ENCODE measurements at places on chromosomes 2 and 18. TPM values are rescaled to one million over a fixed set of nuclear protein-coding genes. Genes with fewer than 3 reads are reported as not detected.

The MC5R gene
- total RNA-seq: not detected

The CCDC74A gene
- total RNA-seq: 5.0 TPM

The FAM117B gene
- 6.4 TPM for total RNA-seq

The AMER3 gene
- not detected for total RNA-seq

The POTEC gene
- not detected for total RNA-seq

The TSN gene
- total RNA-seq: 88.0 TPM

DNA sequence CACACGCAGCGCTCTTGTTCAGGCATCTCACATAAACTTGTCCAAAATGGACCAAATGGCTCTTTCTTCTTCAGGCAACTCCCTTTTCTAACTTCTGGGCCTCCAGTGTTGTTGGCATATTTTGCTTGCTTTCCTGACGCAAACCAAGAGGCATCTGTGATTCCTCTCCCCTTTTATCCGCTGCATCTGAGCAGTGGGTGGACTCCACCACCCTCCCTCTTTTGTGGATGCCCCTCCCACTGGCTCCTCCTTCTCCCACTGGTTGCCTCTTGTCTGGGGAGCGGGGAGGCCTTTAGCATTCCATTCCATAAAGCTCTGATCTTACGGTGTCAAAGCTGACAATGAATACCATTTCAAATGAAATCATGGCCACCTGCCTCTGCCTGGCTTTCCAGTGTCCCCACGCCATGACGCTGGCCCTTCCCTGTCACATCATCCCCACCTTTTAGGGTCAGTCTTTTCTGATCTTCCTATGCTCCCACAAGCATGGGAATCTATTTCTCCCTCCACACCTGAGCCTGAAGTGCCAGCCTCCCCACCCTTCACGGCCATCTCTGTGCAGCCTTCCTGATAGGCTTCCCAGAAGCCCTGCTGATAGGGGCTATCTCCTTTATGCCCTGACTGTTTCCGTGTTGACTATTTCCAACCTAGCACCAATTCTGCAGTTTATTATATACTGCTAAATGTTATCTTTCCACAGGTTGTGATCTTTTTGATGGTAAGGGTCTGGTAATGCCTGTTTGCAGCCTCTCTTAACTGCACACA is 51.5 kb downstream of the RPL37A start:
- H3K27ac ChIP-seq: no peak overlapping the region
- H3K4me3 ChIP-seq: no peak overlapping the region
- H3K4me1 ChIP-seq: no peaks in the 10 kb centered on the region
- peaks cover 3% of the 10 kb centered on the region for H3K27me3 ChIP-seq

DNA sequence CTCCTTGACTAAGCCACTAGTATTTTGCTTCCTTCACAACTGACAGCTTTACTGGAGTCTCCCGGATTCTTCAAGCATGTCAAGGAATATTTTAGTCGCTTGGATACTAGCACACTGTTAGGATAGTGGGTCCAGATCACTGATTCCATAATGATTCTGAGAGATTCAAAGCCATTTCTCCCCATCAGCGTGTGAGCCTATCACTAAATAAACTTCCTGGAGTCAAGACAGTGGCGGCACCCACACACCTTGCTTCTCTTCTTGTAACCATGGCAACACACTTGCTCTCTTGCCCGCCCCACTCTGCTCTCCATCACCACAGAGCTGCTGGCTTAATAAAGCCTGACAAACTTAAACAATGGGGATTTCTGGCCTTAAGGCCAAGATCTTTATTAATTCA is 245.1 kb downstream of the LRRTM1 start:
- H3K27ac ChIP-seq: no peak overlapping the region
- no peak overlapping the region for H3K4me3 ChIP-seq
- no peaks in the 10 kb centered on the region for H3K27me3 ChIP-seq

- no peak for DNase-seq
- peaks cover 13% of the 10 kb centered on the region for H3K4me1 ChIP-seq
- no peak overlapping the region for H3K27ac ChIP-seq
- H3K4me3 ChIP-seq: no peak overlapping the region
- H3K27me3 ChIP-seq: no peaks in the 10 kb centered on the region
- H3K36me3 ChIP-seq: peaks cover 8% of the 10 kb centered on the region
Observed at GRCh38 chr2:224551693-224552092, 33.5 kb downstream of the CUL3 start.

GRCh38 chr2:116761864-116762263 is 1052.6 kb upstream of the DDX18 start:
- H3K27ac ChIP-seq: no peak overlapping the region
- H3K36me3 ChIP-seq: no peaks in the 10 kb centered on the region
- no peaks in the 10 kb centered on the region for H3K27me3 ChIP-seq
- no peaks in the 10 kb centered on the region for H3K4me1 ChIP-seq
- DNase-seq: no peak
- H3K4me3 ChIP-seq: no peak overlapping the region

GRCh38 chr2:177355874-177356273 is 36.7 kb upstream of the AGPS start:
- no peaks in the 10 kb centered on the region for H3K27me3 ChIP-seq
- no peak overlapping the region for H3K4me3 ChIP-seq
- no peaks in the 10 kb centered on the region for H3K4me1 ChIP-seq

DNA sequence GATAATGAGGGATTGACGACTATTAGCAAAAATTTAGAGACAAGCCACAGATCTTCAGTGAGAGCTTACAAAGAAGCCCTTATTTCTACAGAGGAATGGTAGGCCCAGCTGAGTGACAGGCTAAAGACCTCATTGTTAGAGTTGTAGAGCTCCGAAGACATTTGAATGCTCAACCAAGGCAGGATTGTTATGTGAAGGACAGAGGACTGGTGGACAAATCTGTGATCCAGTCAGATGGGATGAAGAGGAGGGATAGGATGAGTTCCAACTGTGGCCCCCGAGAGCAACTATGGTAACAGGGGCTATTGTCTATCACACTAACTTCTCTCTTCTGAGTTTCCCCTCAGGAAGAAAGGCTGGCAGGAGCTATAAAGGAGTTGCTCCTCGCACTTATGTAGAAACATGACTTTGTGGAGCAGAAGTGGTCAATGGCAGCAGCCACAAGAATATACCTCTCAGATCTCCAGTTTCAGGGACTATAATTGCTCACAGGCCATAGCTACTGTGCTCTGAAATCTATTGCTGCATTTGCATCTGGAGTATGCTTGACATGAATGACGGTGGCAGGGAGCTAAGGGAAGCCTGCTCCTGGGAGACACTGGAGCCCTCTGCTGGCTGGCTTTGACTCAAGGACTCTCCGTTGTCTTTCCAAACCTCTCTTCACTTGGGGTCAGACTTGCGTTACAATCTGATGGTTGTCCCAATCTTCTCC is 50.3 kb upstream of the GREB1L start:
- DNase-seq: no peak
- H3K4me3 ChIP-seq: no peak overlapping the region
- H3K36me3 ChIP-seq: no peaks in the 10 kb centered on the region
- no peak overlapping the region for H3K27ac ChIP-seq
- no peaks in the 10 kb centered on the region for H3K4me1 ChIP-seq

DNA sequence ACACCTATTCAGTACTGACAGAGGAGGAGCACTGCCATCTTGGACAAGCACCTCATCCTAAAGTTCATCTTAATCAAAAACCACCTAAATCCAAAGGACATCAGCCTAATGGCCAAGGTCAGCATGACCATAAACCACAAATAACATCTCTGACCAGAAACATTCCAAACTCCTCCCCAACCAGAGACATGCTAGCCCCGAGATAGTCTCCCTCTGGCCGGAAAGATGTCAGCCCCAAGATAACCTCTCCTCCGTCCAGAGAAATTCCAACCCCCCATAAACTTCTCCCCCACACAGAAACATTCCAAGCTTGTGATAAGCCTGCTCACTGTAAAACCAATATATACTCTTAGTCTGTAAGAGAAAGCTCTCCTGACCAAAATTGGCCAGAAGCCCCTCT is 260.6 kb downstream of the CLIP4 start:
- H3K27ac ChIP-seq: no peak overlapping the region
- H3K27me3 ChIP-seq: no peaks in the 10 kb centered on the region
- H3K4me1 ChIP-seq: no peaks in the 10 kb centered on the region
- no peak for DNase-seq
- H3K36me3 ChIP-seq: no peaks in the 10 kb centered on the region

- no peak for DNase-seq
- no peaks in the 10 kb centered on the region for H3K36me3 ChIP-seq
- peak within 1 kb of the TSS; percentile 34 for H3K4me3 ChIP-seq
- peak within 1 kb of the TSS; percentile 57 for H3K27ac ChIP-seq
- H3K4me1 ChIP-seq: no peaks in the 10 kb centered on the region
Observed at GRCh38 chr18:31497836-31498573, at the start of gene DSG2. Gene DSG2 (plus strand): TSS chr18:31498177. CDS start chr18:31498252, 75 bp downstream.

- H3K4me1 ChIP-seq: no peaks in the 10 kb centered on the region
- no peaks in the 10 kb centered on the region for H3K27me3 ChIP-seq
- no peak overlapping the region for H3K4me3 ChIP-seq
- H3K36me3 ChIP-seq: no peaks in the 10 kb centered on the region
- H3K27ac ChIP-seq: no peak overlapping the region
Observed at GRCh38 chr2:160596441-160596840, 102.8 kb upstream of the RBMS1 start.

DNA sequence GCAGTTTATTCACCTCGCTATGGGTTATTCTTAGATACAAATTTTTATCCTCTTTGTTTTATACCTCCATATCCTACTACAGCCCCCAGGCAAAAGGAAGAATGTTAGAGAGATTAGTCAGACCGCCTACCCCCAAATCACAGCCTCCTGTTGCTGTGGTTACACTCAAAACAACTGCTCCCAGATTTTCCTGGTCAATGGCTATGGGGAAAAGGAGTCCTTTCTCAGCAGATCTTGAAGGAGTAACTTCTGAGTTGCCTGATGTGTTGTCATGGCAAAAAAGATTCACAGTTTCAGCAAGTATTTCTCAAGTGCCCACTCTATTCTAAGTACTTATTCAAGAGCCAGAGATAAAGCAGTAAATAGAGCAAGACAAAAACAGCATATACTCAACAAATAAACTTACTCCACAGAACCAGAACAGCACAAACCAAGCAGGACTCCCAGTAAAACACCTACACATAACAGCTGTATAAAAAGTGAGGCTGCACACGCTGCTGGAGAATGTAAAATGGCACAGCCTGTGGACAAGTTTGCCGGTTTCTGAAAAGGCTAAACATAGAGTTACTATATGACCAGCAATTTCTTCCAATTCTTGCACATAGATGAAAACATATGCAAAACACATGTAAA is 104.8 kb downstream of the NOL10 start:
- no peaks in the 10 kb centered on the region for H3K4me1 ChIP-seq
- no peaks in the 10 kb centered on the region for H3K27me3 ChIP-seq
- peaks cover 17% of the 10 kb centered on the region for H3K36me3 ChIP-seq
- no peak overlapping the region for H3K27ac ChIP-seq

GRCh38 chr2:156883804-156884203 is 373.7 kb upstream of the GALNT5 start:
- H3K36me3 ChIP-seq: no peaks in the 10 kb centered on the region
- H3K27me3 ChIP-seq: no peaks in the 10 kb centered on the region
- no peak overlapping the region for H3K4me3 ChIP-seq
- DNase-seq: no peak
- no peak overlapping the region for H3K27ac ChIP-seq

GRCh38 chr2:205650450-205650849 is 31.9 kb upstream of the NRP2 start:
- no peaks in the 10 kb centered on the region for H3K36me3 ChIP-seq
- no peaks in the 10 kb centered on the region for H3K27me3 ChIP-seq
- no peak for DNase-seq

DNA sequence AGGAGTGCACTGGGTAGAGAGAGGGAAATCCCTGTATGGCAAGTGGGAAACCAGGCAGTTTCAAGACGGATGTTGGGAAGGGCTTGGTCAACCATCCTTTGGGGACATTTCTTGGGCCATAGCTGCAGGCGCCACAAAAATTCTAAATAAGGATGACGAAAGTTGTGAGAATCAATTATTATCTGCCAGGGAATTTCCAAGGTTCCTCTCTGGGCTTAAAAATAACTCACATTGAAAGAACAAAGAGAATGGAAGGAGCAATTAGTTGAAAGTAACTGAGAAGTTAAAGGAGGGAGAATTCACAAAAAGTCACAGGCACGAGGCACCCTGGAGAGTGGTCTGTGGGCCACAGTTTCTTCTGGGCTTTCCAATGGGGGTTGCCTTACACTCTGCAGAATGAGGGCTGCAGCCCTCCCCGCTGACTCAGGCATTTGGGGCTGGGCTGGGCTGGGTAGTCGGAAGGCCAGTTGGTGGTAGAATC is 195.7 kb downstream of the SMAD7 start:
- no peaks in the 10 kb centered on the region for H3K36me3 ChIP-seq
- DNase-seq: no peak
- no peaks in the 10 kb centered on the region for H3K4me1 ChIP-seq
- no peaks in the 10 kb centered on the region for H3K27me3 ChIP-seq
- no peak overlapping the region for H3K27ac ChIP-seq
- no peak overlapping the region for H3K4me3 ChIP-seq

- DNase-seq: no peak
- no peaks in the 10 kb centered on the region for H3K27me3 ChIP-seq
- no peak overlapping the region for H3K27ac ChIP-seq
- H3K36me3 ChIP-seq: no peaks in the 10 kb centered on the region
- no peak overlapping the region for H3K4me3 ChIP-seq
Observed at GRCh38 chr18:26510337-26510736, 38.0 kb downstream of the KCTD1 start.

DNA sequence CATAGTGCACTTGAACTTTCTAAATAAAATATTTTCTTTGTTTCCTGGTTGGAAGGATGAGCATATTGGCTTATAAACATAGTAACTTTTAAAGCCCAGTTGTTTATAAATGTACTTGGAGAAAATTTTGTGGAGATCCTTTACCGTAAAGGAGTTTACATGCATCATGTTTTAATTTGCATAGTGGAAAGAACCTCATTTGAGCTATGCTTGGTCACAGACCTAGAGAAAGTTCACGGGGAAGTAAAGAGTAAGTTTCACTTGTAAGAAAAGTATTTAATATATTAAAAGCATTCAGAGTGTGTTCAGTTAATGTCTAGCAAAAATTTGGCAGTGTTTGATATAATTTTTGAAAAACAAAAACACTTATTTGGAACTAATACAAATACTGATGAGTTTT is 45.3 kb downstream of the PIKFYVE start:
- no peak overlapping the region for H3K4me3 ChIP-seq
- H3K4me1 ChIP-seq: no peaks in the 10 kb centered on the region
- H3K36me3 ChIP-seq: peaks cover 10% of the 10 kb centered on the region
- DNase-seq: no peak

DNA sequence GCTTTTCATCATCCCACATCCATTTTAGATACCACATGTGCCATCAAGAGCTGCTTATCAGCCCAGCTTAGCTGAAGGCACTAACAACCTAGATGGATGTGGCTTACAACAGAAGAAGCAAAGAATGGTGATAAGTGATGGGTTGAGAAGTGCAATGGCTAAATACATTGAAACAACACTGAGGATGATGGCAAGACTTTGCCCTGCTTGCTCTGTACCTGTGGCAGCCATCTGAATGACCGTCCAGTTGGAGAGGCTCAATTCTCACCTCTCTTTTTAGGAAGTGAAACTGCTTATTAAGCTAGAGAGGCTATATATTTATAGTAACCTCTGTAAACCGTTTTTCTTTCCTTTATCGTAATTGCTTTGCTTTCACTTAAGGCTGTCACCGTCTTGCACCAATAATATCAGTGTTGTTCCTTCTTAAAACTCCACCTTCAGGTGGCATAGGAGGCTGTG is 5.7 kb downstream of the GPATCH11 start:
- H3K27me3 ChIP-seq: no peaks in the 10 kb centered on the region
- H3K36me3 ChIP-seq: peaks cover 22% of the 10 kb centered on the region
- no peak for DNase-seq
- no peak overlapping the region for H3K27ac ChIP-seq

- no peaks in the 10 kb centered on the region for H3K36me3 ChIP-seq
- no peak overlapping the region for H3K4me3 ChIP-seq
- no peaks in the 10 kb centered on the region for H3K27me3 ChIP-seq
Observed at GRCh38 chr18:14577971-14578370, 34.6 kb upstream of the POTEC start.

All from CD8-positive, alpha-beta memory T cell (primary cell).